ENCODE measurements at places on chromosomes 4 and X. TPM values are rescaled to one million over a fixed set of nuclear protein-coding genes. Genes with fewer than 3 reads are reported as not detected.

Gene TLR7
- total RNA-seq, result 0.04 TPM

Gene FATE1
- not detected for total RNA-seq

DNA sequence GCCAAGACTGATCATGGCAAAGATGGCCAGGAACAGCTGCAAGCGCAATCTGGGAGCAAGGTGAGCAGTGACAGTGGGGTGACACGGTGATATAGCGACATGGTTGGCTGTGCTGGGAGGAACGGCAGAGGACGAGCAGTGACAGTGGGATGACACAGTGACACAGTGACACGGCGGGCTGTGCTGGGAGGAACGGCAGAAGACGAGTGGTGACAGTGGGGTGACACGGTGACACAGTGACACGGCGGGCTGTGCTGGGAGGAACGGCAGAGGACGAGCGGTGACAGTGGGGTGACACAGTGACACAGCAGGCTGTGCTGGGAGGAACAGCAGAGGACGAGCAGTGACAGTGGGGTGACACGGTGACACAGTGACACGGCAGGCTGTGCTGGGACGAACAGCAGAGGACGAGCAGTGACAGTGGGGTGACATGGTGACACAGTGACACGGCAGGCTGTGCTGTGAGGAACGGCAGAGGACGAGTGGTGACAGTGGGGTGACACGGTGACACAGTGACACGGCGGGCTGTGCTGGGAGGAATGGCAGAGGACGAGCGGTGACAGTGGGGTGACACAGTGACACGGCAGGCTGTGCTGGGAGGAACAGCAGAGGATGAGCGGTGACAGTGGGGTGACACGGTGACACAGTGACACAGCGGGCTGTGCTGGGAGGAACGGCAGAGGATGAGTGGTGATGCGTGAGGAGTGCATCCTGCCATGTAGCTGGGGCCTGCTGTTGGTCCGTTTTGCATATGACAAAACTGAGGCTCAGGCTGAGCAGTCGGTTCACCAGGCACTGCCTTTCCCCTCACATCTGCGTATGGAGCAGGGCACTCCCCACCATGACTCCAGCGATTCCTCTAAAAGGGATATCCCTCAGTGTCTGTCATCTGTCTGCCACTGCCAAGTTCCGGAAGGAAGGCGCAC lies 36.0 kb upstream of the MXD4 start:
- no peak overlapping the region for H3K4me3 ChIP-seq
- DNase-seq, result peak; percentile 50
- H3K27ac ChIP-seq, result peak overlapping the region; percentile 44
- H3K4me1 ChIP-seq, result peaks cover 26% of the 10 kb centered on the region

- DNase-seq, result no peak
- H3K4me3 ChIP-seq, result no peak overlapping the region
- H3K27me3 ChIP-seq, result no peaks in the 10 kb centered on the region
- H3K36me3 ChIP-seq, result no peaks in the 10 kb centered on the region
- no peak overlapping the region for H3K27ac ChIP-seq
Observed at GRCh38 chr4:183986971-183987946, 82.2 kb downstream of the STOX2 start.

GRCh38 chr4:79759793-79760192 lies 313.2 kb downstream of the ANTXR2 start:
- H3K4me1 ChIP-seq, result no peaks in the 10 kb centered on the region
- H3K27me3 ChIP-seq, result no peaks in the 10 kb centered on the region
- no peak overlapping the region for H3K27ac ChIP-seq

GRCh38 chr4:181525634-181526033 lies 717.6 kb upstream of the TENM3 start:
- H3K27me3 ChIP-seq, result no peaks in the 10 kb centered on the region
- no peak overlapping the region for H3K27ac ChIP-seq
- no peak overlapping the region for H3K4me3 ChIP-seq

DNA sequence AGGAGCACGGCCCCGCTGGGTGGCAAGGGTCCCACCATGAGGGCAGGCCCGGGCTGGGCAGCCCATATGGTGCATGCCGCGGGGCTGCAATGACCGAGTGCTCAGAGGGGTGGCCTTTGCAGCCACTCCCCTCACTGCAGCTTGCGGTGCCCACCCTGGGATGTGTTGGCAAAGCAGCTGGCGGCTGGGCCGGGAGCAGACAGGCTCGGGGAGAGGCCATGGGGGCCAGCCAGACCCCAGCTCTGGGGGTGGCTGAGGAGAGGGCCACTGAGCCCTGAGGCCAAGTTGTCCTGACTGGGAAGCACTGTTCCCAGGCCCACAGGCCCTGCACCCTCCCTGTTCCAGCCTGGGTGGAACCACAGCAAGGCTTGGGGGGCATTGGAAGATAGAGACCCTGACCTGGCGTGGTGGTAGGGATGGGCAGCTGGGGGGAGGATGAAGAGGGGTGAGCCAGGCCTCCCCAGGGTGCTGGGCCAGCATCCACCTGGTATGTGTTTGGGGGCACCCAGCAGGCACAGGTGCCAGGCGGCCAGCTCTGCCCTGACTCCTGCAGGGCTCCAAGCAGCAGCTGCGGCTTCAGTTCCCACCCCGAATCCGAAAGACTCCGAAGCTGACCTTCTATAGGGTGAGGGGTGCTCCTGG lies 18.4 kb upstream of the RNF4 start:
- H3K27ac ChIP-seq, result no peak overlapping the region
- DNase-seq, result no peak
- no peak overlapping the region for H3K4me3 ChIP-seq
